ENCODE measurements at places on chromosomes 12 and 14. TPM values are rescaled to one million over a fixed set of nuclear protein-coding genes. Genes with fewer than 3 reads are reported as not detected.

The CCDC60 gene
- total RNA-seq = not detected

DNA sequence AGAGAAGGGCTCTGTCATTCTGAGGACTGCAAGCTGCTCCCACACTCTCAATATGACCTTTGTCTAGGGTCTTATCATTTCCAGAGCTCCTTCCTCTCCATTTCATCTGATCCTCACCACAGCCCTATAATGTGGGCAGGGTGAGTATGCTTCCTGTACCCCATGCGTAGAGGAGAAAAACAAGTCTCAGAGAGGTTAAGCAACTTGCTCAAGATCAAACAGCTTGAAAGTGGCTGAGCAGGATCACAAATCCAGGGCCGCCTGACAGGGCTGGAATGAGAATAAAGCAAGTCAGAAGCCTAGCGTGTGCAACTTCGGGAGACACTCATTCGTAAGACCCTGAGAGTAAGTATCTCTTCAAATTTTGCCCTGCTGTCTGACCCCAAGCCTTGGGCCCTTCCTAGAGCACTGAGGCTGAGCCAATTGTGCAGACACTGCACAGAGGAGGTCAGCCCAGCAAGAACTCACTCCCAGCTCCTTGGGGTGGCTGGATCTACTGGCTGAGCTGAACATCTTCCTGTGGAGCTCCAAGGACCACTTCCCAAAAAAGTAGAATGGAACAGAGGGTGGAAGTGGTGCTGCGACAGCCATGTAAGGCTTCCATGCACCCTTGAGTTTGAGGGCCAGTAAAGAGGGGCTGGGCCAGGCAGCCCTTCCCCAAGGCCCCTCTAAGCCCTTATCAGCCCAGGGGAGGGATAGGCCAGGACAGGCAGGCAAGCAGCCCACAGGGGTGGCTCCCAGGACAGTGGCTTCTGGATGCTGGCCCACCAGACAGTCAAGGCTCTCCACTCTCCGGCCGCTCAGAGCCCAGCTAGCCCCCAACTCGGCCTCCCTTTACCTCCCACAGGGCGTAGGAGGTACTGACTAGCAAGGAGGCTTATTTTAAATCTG is 10.5 kb downstream of the ZFP36L1 start:
- H3K4me3 ChIP-seq = no peak overlapping the region
- no peaks in the 10 kb centered on the region for H3K36me3 ChIP-seq
- no peak for DNase-seq
- H3K27ac ChIP-seq = peak overlapping the region; percentile 77

- peak overlapping the region; percentile 51 for H3K27ac ChIP-seq
- no peaks in the 10 kb centered on the region for H3K27me3 ChIP-seq
- H3K36me3 ChIP-seq = no peaks in the 10 kb centered on the region
- DNase-seq = no peak
- H3K4me1 ChIP-seq = no peaks in the 10 kb centered on the region
- H3K4me3 ChIP-seq = no peak overlapping the region
Measured at GRCh38 chr12:95201056-95201670, 16.1 kb downstream of the FGD6 start.

DNA sequence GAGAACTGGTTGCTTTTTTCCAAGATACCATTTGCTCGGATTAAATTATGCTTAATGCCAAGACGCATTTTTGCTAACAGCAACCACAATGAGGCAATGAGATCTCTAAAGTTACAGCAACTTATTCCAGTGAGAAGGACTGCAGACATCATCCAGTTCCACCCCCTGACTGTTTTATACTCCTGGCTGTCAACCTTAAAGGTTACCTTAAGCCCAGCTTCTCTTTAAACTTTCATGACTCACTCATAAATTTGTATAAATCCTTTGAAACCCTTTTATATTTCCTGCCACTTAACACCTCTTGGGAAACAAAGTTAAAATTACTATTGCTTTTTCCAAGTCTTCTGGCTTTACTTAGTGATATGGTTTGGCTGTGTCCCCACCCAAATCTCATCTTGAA is 80.2 kb downstream of the TMTC1 start:
- H3K36me3 ChIP-seq = no peaks in the 10 kb centered on the region
- no peaks in the 10 kb centered on the region for H3K27me3 ChIP-seq
- H3K4me1 ChIP-seq = no peaks in the 10 kb centered on the region

The NRXN3 gene
- total RNA-seq = 52.2 TPM
